ENCODE measurements at places on chromosomes 16 and 17.

DNA sequence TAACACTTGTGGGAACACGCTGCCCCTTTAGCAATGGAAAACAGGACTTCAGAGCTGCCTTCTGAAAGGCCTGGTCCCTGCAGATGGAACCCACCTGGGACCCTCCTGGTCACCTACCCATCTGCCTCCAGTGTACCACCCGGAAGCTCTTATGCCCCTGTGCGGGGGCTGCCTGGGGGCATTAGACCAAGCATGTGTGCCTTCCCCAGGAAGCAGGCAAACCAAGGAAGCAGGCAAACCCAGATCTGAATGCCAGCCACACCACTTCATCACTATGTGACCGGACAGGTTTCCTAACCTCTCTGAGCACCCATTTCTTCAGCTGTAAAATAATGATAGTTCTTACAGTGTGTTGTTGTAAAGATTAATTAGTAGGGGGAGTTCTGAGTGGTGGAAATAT is 20.8 kb upstream of the LRRC37A3 start:
- DNase-seq, result no peak

- DNase-seq, result no peak
These were observed 24.5 kb upstream of the ZNF287 start for GRCh38 chr17:16593356-16594102.

- DNase-seq, result no peak
These were observed 3.6 kb downstream of the COG1 start for GRCh38 chr17:73196500-73196899.

DNA sequence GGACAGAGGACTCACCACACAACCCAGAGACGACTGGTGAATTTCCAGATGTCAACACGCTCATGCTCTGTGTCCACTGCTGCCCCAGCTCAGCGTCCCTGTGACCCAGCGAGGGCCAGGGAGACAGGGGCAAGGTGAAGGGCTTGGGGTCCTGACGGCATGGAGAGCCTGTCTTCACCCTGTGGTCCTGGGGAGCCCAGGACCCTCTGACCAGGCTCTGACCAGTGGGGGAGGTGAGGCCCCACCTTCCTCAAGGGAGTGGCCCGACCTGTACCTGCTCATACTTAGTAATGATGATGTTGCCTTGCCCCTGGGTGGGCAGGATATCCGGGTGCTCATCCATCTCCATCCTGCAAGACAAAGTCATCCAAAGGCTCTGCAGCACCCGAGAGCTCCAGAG is 39.8 kb downstream of the TNFRSF13B start:
- no peak for DNase-seq

- DNase-seq, result peak; percentile 6
These were observed 48.8 kb downstream of the DNAH3 start for GRCh38 chr16:21101631-21102420.

DNA sequence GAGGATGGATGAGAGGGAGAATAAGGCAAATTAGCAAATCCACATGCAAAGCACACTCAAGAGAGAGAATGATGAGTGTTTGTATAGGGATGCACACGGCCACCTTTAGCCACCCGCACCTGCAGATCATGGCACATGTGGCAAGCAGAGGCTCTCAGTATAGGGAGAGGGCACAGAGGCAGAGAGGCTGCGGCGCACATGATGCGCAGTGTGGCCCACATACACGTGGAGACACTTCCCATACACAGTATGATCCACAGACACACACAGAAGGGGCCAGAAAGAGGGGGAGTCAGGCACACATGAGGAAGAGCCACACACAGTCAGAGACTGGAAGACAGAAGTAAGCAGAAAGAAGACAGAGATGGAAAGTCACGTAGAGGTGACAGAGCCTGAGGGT is 6.5 kb upstream of the CHD3 start:
- DNase-seq, result no peak

GRCh38 chr16:31478956-31479355 is 4.0 kb upstream of the SLC5A2 start:
- DNase-seq, result no peak

DNA sequence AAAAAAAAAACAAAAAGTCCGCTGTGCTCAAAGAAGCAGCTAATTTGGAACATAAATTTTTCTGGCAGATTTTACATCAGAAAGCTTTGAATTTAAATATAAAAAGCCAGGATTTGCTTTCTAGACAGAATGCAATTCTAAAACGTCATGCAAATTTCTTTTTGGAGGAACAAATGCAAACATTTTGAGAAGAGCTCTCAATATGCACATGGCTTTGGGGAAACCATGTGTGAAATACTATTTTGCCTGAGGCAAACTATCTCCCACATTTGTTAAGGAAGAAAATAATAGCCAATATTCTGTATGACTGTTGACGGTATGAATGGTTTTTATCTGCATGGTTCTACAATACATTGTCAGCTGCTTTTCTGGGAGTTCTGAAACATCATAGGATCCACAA is 320.0 kb upstream of the PSMD7 start:
- no peak for DNase-seq

GRCh38 chr16:27965801-27966200 is 97.7 kb downstream of the GSG1L start:
- DNase-seq, result no peak

GRCh38 chr17:9271989-9272388 is 250.7 kb downstream of the NTN1 start:
- DNase-seq, result no peak

DNA sequence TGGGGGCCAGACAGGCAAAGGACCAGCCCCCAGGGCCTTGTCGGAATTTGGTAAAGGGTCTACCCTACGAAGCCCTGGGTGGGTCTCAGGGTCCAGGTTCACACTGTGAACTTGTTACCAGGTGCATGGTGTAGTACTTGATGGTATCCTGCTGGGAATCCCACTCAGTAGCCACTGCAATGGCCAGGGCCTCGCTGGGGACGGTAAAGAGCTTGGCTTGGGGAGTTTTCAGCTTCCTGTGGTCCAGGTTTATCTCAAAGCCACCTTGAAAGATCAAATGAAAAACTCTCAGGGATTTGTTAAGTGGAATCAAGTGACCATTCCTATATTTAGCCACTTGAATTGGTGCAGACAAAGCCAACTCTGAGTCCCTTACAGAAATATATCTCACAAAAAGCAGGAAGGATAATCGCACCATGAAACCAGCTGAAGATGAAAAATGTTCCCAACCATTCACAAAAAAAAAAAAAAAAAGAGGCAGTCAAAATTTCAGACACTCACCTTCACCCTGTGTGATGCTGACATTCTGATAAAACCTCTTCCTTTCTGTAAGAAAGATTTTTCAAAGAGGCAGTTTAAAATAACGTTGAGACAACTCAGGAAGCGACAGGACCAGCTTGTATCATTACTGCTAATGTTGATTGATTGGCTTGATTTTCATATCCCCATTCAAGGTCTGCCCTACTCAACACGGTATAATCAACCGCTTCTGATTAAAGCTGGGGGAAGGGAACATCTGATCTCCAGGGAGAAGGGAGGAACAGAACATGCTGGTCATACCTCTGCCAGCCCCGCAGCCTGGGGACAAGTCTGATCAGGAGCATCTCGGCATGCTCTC is 10.6 kb downstream of the ATPAF2 start:
- no peak for DNase-seq

DNA sequence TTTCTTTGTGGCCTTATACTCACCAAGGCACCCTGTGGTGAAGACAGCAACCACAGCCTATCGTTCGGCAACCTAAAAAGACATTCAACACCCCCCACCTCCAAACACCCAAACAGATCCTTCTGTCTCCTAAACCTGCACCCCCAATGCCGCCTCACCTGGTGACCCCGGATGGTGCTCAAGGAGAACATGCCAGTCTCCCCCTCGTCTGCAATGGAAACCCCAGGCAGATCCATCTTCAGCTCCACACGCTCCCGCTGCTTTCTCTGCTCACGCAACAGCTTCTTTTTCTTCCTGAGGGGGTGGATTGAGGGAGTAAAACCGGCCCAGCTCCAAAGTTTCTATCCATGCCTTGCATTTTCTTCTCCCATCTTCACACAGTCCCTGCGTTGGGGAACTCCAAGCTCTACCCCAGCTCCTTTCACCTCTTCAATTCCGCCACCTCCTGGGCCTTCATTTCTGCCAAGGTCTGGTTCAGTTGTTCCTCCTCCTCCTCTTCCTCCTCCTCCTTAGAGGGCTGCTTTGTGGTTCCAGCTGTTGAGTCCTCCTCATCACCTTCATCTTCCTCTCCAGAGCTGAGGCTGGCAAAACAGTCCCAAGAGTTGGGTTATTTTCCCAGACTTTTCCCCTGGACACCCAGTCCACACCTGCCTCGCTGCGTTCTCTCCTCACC is 3.4 kb upstream of the PSMC5 start:
- no peak for DNase-seq

DNA sequence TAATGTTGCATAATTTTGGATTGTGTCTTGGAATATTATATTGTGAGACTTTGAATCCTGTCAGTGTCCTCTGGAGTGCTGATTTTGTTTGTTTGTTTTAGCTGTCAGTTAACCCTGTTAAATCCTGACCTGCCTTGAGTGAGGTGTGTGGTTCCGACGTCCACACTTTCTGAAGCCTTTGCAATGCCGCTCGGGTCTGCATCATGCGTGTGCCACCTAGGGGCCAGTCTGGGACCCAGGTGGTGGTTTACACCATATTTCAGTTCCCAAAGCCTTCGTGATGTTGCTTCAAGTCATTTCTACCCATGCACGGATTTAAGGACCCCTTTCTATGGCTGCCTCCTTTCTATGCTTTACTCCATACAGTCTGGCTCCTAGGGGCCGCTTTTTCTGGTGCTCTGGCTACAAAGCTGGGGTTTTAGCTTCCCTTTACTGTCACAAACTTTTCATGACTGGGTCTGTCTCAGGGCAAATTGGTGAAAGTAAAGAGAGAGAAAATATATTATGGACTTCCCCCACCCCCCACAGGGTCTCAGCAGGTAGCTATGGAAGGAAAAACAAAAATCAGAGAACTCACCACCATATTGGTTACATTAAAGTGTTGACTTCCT is 11.4 kb upstream of the OR4D1 start:
- DNase-seq, result no peak

- DNase-seq, result no peak
These were observed 252.9 kb upstream of the RPL38 start for GRCh38 chr17:73950593-73950914.

DNA sequence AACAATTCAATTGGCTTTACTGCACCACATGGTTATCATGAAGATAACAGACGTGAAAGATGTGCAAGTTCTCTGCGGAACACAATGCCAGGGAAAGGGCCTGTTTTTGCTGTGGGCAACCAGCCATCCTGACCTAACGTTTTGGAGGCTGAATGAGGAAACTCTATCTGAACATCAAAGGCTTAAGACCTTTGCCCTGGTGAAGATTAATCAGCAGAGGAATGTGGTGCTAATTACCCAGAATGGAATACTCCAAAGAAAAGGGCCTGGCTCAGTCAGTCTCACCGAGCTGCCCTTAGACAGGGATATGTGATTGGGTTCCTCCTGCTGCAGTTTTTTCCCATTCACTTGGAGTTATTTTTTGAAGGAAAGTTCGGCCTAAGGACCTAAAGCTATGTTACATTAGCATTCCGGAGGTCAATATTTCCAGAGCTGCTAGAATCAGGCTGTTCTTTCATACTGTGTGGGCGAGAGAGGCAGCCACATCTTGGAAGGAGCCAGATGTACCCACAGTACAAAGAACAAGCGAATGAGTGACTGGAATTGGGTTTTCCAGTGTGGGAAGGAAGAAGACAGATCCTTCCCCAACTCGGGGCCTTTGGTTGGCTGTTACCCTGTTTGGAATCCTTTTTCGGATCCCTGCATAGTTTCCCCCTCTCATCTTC is 15.5 kb downstream of the ASIC2 start:
- no peak for DNase-seq

- no peak for DNase-seq
These were observed 8.3 kb downstream of the TMEM114 start for GRCh38 chr16:8581831-8582580.

DNA sequence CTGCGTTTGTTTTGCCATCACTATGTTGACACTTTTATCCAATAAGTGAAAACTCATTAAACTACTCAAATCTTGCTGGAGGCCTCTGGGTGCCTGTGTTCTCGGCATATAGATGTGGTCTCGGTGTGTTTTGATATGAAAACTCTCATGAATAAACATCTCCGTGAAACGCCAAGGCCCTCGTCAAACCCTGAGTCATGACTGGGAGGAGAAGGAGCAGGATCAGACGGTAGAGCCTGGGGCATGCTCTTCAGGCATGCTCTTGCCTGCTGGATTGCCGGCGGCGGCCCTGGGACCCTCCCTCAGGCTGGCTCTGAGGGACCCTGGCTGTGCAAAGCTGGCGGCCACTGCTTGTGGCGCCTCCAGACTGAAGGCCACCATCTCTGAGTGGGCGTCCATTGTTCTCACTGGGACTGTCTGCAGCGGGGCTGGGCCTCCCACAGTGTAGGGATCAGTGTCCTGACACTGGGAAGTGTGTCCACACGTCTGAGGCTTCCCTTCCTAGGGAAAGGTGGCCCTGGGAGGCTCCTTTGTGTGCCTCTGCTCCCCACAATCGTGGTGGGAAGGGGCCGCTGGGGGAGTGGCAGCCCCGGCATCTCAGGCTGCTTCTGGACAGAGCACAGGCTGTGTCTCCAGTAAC is 1.7 kb upstream of the NPB start:
- DNase-seq, result no peak

DNA sequence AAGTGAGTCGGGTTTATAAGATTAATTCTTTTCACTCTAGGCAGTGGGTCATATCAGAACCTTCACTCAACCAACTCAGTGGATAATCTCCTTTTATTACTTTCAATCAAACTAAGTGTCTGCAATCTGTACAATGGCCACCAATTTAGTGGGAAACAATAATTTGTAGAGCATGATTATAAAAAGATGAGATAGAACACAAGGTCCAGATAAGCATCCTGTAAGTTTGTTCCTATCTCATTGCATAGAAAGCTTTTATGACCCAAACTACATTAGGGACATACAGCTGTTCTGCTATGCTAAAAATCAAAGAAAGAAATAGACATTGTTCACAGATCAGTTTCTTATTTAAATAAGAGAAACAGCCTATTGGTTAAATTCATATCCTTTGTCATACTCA is 341.4 kb upstream of the PSMD7 start:
- DNase-seq, result no peak

GRCh38 chr17:14320734-14321475 is 20.0 kb downstream of the HS3ST3B1 start:
- DNase-seq, result no peak

GRCh38 chr16:49343291-49343690 is 30.3 kb upstream of the C16orf78 start:
- no peak for DNase-seq

DNA sequence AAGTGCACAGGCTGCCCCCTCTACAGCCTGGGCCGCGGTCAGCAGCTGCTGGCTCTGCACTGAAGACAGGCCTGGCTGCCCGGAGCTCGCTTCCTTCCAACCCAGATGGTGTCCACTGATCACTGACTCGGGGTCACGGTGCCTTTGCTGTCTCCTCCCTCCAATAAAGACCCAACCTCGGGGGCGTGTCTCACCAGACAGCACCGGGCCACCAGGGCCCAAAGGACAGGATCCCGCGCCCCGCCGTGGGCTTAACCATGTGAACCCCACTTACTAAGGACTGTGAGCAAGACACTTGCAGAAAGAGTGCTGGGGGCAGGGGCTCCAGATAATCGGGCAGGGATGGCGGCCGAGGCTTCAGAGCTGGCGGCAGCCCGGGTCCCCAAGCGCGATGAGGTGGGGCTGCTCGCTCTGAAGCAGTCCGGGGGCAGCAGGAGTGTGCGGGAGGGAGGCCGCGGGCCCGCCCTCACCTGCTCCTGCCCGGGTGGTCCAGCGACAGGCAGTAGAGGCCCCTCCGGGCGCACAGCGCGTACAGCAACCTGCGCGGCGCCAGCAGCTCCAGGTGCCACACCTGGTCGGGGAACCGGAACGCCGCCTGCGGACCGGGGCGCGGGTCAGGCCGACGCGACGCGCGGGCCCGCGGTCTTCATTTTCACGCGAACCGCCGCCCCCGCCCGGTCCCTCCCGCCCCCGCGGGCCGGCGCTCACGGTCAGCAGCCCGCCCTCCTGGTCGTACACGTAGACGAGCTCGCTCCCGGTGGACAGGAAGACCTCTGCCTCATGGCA is 502 bp downstream of the FAAP100 start:
- DNase-seq, result no peak
